H1 (cell line): ENCODE measurements at places on chromosomes 1 and 21.

DNA sequence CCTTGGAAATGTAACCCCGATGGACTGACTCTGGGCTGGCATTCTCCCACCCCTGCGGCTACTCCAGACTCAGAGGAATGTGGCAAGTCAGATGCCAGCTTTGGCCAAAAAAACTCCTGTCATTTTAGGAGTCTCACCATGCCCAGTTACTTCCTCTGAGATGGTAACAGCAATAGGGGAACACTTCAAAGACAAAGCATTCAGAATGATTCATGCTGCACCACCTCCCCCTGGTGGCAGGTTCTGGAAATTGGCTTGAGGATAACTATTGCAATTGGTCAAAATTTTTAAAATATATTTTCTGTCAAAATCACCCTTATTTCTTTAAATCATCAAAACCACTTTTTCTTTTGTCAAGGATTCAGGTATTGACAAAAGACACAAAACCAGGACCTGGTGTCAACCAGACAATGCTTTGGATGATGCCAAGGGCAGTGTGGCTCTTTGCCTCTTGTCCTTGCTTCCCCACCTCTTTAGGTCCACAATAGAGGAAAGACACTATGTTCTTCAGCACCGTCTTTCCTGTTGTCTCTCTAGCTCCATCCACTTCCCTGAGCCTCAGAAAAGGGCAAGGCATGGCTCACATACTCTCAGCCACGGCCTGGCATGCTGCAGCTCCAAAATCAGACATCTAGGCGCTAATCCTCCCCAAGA lies 9.9 kb upstream of the CDCA8 start:
- no peak for DNase-seq

DNA sequence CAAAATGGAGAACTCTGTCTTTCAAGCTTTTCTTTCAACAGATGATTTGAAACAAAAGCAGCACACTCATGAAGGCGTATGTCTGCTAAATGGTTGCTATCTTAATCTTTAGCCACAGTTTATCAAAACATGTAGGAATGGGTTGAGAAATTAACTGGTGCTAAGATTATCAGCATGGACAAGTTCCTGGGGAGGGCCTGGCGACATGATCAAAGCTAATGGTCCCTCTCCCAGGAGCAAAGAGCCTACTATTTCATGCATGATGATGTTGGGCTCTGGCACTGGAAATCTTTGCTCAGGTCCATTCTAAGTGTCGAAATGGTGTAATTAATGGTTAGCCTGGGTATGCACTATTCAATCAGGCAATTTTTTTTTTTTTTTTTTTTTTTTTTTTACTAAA lies 91.7 kb downstream of the SLC45A1 start:
- DNase-seq: no peak

DNA sequence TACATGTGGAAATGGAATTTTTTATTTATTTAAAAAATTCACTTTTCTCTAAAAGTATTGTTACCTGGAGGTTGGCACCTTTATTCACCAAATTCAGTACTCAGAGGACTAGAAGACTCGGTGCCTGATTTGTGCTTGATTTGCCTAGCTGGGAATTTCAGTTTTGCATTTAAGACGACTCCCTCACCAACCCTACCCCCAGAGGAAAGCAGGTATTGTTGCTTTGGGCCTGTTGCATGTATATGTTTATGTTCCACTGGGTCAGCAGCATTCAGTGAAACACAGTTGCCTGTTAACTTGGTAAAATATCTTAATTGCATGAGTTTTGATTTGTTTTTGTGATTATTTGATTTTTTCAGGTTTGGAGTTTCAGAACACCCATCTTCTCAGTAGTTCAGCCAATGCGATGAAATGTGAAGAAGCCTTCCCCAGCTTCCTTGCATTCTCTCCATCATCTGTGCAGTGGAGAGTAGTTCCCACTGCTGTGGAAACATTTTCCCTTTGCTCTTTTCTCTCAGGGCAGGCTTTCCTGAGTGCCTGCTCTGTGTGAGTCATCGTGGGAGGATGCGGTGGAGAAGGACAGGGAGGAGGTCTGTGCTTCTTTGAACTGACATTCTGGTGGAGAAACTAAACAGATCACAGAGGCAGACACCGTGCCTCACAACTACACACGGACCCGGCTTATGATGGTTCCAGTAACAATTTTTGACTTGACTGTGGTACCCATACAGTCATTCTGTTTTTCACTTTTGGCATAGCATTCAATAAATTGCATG lies 6.4 kb downstream of the ADARB1 start:
- no peak for DNase-seq

GRCh38 chr1:101595881-101596374 lies 359.1 kb downstream of the S1PR1 start:
- DNase-seq: no peak

GRCh38 chr1:109391626-109392025 lies 6.1 kb downstream of the SORT1 start:
- no peak for DNase-seq

GRCh38 chr1:82143108-82143833 lies 342.5 kb downstream of the ADGRL2 start:
- DNase-seq: no peak

DNA sequence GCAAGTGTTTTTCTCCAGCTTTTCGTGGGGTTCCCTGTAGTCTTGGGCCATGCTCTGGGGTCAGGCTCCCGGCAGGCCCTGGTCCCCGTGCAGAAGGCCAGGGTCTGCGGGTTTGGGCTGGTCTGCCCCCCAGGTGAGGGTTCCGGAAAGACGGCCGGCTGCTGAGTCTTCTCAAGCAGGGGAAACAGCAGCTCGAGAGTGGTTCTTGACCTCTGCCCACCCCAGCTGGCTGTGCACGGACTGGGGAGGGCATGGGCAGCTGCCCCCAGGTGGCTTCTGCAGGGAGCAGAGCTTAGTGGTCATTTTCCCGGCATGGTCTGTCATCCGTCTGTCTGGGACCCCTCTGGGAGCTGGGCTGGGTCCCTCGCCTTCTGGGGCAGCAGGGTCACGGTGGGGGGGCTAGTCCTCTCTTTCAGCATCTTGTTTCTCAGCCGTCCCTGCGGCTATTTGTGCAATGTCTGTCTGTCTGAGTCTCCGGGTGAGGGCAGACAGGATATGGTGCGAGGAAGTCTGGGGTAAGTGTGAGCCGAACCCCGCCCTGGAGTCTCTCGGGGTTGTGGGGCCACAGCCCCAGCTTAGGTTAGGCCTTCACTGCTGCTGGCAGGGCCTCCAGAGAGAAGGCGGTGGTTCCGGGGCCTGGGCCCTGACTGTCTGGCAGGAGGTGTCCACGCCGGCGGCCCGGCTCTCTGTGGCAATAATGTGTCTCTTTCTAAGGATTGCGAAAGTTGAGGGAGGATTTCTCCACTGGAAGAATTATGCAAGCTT lies 6.1 kb downstream of the SKI start:
- no peak for DNase-seq

- no peak for DNase-seq
These were observed 24.6 kb upstream of the OVAAL start for GRCh38 chr1:180534214-180534613.

DNA sequence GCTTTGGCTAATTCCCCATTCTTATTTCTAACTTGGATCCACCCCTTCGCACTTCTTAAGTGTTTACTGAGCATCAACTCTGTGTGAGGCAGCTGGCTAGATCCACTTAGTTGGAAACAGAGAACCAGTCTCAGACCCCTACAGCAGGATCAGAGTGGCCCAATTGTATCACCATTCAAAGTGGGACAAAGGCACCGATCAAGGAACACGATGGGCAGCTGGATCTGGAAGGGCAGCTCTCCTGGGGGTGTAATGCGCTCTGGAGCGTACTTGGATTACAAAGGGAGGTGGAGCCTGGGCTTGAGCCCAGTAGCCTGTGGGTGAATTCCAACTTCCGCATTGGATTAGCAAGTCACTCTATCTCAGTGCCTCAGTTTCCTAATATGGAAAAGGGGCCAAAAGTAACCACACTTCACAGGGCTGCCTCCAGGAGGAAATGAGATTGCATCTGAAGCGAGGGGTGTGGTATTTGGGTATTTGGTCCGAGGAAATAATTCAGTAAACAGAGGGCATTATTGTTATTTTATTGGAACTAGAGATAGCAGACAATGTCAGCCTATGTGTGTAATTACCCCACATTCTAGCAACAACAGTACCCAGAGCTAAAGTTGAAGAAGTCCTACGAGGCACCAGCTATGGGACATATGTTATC lies 11.9 kb downstream of the ECE1 start:
- no peak for DNase-seq
